ENCODE measurements at places on chromosomes 16 and 17. TPM values are rescaled to one million over a fixed set of nuclear protein-coding genes. Genes with fewer than 3 reads are reported as not detected.
A peak's percentile ranks its signal among the peaks of the same experiment; 100 is the strongest.

Gene NPIPA7
- 3.1 TPM for polyA plus RNA-seq

Gene SLC38A8
- polyA plus RNA-seq = not detected

Gene NPIPA1
- polyA plus RNA-seq = 29.8 TPM

Gene IGFBP4
- polyA plus RNA-seq = 1,277 TPM

Gene MTHFSD
- polyA plus RNA-seq = 12.4 TPM

Gene SOX9
- polyA plus RNA-seq = 20.8 TPM

Gene CCL14
- polyA plus RNA-seq = not detected

Gene CX3CL1
- polyA plus RNA-seq = not detected

Gene CSH1
- polyA plus RNA-seq = not detected

GRCh38 chr16:66905633-66906539, 12.8 kb downstream of the CDH16 start:
- DNase-seq = no peak

GRCh38 chr16:17211797-17212196, 259.0 kb downstream of the XYLT1 start:
- DNase-seq = peak; percentile 17

- DNase-seq = peak; percentile 20
Observed at GRCh38 chr16:555528-556473, 4.4 kb upstream of the PRR35 start.

DNA sequence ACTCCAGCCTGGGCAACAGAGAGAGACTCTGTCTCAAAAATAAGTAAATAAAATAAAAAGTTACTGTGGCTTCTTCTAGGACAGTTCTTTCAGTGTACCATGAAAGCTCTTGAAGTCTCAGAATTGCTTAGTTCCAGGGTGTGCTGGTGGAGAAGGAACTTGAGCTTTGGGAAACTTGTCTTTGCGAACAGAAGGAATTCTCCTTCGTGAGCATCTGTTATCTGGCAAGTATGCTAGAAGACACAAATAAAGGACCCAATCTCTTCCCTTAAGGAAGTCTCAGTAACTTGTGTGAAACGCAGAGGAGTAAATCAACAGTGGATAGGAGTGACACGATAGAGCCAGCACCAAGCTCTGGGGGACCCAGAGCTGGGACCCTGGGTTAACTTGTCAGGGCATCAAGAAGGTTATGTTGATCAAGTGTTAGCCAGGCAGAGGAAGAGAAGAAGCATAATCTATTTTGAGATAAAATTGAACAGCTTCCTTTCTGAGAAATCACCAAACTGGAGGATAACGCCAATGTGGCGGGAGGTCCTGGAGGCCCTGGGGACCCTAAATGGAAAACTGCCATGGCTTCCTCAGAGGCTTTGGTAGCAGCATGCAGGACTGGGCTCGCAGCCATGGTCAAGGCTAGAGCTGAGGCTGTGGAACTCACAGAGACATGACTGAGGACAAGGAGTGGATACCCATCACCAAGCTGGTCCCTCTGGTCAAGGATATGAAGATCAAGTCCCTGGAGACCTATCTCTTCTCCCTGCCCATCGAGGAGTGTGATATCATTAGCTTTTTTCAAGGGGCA, 72.1 kb upstream of the HAS3 start:
- DNase-seq = no peak

DNA sequence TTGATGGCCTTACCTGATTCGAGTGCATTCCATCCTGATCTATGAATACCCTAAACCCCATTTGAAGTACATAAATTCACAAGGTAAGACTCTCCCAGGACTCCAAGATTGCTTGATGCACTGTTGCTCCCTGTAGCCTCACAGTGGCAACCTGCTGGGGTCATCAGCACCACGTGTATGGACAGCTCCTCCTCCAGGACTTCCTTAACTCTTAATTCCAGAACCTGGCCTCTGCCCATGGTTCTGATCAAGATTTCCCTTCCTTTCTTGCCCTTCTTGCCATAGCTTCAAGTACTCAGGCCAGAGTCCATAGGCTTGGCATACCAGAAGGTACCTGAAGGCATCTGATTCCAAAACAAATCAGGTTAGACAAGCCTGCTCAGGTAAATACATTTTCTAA, 34.0 kb upstream of the NLK start:
- peak; percentile 63 for DNase-seq

DNA sequence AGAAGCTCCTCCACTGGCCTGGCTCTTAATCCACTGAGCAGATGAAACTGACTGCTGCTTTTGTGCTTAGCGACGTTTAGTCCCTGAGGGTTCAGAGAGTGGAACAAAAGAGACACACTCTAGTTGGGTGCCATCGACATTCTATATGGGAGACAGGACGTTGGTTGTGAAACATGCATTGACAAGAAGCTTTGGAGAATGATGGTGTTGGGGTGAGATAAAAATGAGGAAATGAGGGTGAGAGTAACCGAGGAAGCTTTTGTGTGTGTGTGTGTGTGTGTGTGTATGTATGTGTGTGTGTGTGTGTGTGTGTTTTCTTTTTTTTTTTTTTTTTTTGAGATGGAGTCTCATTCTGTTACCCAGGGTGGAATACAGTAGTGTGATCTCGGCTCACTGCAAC, 89.5 kb downstream of the ABCC1 start:
- no peak for DNase-seq

DNA sequence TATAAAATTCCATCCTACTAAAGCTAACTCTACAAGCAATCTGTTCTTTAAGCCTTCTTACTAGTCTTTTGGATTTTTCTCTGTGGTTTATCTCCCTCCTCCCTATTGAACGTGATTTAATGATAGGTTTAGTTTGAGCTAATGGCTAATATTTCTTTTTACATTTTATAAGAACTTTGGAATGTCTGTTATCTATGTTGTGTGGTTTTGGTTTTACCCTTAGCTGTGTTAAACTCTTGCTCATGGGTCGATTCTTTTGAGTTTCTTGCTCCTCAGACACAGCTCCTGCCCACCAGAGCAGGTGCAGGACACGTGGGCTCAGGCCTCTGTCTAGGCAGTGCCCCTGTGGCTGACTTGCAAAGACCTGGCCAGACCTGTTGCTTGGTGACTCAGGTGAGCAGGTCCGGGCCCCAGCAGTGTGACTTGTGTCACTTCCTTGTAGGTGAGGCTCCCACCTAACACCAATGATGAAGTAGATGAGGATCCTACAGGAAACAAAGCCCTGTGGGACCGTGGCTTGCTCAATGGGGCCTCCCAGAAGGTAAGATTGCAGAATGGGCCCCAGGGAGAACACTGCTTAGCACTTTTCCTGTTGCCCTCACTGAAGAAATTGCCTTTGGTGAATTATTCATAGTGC, 45.1 kb downstream of the SF3B3 start:
- no peak for DNase-seq

- DNase-seq = no peak
Observed at GRCh38 chr16:57652695-57653471, 15.2 kb upstream of the ADGRG3 start.

DNA sequence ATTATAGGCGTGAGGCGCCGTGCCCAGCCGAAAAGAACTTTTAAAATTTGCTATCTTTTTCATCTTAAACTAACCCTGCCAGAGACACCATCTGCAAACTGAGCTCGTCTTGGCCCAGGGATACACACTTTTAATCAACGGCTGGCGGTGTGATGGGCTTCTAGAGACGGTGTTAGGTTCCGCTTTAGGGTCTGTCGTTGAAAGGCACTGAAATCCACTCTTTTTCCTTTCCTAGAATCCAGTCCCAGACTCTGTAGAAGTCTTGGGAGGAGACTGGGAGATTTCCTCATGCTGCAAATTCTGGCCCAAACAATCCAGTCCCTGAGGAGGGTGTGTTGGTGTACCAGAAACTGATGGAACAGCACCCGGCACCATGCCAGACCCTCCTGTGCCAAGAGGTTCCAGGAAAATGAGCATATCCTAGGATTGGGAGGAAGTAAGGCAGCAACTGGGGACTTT, 52.0 kb upstream of the TEX2 start:
- DNase-seq = peak; percentile 64

GRCh38 chr17:78315355-78316114, 44.3 kb downstream of the SOCS3 start:
- peak; percentile 95 for DNase-seq

DNA sequence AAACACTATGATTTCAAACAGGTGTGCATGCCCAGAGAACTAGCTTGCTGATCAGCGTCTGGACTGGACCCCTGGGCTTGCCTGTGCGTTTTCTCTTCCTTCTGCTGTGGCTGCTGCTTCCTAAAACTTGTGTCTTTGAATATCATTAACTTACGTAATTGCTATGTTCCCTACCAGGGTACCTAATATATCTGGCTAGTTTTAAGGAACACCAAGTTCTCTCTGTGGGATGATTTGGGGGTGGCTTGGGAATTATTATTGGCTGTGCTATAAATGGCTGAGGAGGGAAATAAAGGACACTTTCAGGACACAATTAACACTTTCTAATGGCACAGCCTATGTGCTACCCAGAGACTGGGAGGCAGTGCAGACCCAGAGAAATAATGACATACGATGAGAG, 606.0 kb upstream of the RBFOX1 start:
- DNase-seq = no peak

GRCh38 chr17:45128331-45128730, 4.0 kb downstream of the PLCD3 start:
- DNase-seq = no peak

DNA sequence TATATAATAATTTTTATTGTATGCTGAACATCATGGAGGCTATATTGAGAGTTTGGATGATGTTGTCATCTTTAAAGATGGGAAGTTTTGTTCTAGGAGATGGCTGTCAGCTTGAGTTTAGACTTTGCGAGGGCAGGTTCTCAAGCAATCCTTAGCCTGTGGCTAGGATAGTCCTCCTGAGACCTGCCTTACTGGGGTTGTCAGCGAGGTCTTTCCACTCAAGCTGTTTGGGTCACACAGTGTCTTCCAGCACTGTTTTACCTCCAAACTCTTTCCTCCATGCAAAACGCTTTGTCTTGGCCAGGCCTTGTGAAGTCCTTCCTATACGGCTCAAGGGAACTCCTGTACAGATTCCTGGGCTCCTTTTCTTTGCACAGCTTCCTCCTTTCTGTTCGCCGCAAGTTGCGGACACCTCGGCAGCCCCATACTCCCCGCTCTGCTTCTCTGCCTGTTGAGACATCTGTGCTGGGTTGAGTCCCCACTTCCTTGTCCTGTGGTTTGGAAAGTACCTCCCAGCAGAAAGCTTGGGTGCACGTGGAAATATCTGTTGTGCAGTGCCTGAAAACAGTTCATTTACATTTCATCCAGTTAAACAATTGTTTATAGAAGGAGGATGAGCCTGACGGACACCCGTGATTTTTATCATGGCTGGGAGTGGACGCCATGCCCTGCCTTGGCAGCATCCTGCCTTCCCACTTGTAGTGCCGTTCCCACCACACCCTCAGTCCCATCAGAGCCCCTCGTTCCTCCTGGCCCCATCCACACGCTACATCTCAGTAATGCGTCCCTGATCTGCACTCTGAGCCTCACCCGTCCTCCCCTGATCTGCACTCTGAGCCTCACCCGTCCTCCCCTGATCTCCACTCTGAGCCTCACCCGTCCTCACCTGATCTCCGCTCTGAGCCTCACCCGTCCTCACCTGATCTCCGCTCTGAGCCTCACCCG, 55.0 kb upstream of the CBFA2T3 start:
- DNase-seq = no peak

DNA sequence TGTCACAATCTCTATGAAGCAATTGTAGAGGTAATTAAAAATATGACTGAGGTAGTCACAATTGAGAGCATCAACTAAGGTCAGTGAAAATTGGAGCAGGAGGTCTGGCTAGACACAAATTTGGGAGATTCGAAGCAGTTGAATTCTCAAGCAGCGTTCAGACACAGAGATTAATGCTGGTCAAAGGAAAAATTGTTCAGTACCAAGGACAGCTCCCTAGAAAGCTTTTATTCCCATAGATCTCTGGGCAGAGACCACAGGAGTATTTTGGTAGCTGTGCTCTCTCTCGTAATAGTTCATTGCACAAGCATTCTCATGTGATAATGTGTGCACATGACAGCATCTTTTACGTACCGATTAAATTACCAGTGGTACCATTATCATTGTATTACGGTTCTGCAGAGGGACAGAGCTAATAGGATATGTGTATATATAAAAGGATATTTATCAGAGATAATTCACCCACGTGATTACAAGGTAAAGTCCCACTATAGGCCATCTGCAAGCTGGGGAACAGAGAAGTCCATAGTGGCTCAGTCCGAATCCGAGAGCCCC, 387.5 kb upstream of the HSBP1 start:
- DNase-seq = peak; percentile 49

DNA sequence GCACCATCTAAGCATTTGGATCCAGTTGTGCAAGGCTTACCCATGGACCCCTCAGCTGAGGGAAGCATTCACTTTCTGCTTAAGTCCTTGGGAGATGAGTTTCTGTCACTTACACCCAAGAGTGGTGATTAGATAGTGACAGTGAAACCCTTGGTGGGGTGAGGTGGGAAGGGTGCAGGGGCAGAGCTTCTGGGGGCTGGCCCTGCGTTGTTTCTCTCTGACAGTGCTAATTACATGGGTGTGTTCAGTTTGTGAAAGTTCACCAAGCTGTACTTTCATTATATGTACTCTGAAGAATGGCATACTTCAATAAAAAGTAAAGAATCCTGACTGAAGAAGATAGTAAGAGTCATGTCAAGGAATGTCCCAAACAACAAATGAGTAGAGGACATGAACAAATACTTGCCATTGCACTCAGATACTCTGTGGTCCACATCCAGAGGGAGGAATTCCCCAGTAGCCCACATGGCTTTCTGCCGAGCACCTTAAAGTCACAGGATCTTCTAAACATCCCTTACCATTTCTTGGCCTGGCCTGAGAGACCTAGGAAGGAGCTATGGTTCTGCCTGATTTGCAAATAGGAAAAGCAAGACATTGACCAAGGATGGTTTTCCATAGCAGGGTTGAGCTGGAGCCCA, 8.4 kb downstream of the CHST6 start:
- no peak for DNase-seq

DNA sequence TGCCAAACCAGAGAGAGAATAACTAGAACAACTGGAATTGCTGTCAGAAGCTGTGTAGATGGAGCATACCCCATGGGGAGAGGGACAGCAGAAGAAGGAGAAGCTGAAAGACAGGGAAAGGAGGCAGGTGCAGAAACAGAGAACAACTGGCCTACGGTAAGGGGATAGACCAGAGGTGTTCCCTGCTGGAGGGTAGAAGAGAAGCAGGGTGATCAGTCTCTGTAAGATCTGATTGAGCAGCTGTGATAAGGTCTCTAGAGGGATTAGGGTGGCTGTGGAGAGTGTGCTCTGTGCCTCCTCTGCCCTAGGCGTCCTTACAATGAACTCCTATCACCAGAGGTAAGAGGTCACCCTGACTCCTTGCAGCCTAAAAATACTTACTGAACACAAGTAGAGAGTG, 30.4 kb upstream of the HS3ST3B1 start:
- no peak for DNase-seq

DNA sequence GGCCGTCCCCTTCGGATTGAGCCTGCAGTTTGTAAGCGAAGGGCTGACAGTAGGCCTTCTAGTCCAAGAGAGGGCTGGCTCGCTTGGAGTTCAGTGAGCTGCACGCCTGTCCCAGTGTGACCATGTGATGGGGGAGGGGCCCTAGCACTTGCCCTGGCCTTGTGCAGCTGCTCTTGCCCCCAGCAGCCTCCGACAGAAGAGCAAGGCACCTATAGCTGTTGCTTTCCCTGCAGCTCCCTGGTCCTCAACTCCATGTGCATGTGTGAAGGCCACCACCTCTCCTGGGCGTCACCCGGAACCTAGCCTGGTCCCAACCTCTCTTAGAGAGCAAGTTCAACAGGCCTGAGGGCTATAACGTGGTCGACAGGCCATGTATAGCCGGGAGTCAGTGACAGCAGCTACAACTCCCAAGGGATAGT, 5.6 kb downstream of the SPHK1 start:
- peak; percentile 35 for DNase-seq

GRCh38 chr17:57920916-57921703, 34.1 kb downstream of the CUEDC1 start:
- DNase-seq = peak; percentile 32

All from GM23248 (cell line).